ENCODE measurements at places on chromosomes 6 and 20.

DNA sequence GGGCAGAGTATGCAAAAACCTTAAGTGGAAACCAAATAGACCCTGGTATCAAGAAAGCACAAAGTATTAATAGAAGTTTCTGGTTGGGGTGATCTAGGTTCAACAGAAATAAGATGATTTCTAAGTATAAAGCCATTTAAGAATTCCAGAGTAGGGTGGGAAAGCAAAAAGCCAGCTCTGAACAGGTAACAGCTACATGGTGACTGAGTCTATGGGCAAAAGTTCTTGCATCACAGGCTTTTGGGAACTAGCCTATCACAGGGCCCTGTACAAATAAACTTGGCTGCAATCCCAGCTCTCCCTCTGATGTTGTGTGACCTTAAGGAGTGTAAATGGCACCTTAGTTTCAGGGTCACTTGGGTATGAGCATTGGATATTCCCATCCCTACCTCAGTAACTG, 5.5 kb downstream of the TCF19 start:
- no peak for DNase-seq

DNA sequence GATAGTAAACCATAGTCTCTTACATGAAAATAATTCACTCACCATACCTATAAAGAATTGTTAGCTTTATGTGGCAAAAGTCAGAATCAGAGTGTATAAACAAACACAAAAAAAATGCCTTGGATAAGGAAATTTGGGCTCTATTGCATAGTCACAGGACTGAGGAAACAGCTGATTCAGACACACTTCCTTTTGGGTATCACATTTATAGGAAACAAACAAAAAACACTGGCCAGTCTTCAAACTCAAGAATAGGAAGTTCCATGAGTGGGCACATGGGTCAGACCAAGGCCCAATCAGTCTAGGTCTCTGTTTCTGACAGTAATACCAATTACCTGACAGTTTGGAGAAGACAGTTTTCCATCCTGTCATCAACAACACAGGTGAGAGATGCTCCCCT, 8.0 kb downstream of the SLC18B1 start:
- no peak for DNase-seq

DNA sequence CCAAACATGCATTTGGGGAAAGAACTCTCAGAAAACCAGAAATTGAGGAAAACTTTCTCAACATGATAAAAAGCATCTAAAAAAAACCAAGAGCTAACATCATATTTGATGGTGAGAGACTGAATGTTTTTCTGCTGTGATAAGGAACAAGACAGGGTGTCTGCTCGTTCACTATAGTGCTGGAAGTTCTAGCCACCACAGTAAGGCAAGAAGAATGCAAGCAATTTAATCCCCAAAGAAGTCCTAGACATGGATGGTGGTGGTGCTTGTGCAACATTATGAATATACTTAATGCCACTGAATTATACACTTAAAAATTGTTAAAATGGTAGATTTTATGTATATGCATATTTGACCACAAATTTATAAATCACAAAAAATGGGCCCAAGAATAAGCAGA, 53.4 kb downstream of the LYRM2 start:
- no peak for DNase-seq

DNA sequence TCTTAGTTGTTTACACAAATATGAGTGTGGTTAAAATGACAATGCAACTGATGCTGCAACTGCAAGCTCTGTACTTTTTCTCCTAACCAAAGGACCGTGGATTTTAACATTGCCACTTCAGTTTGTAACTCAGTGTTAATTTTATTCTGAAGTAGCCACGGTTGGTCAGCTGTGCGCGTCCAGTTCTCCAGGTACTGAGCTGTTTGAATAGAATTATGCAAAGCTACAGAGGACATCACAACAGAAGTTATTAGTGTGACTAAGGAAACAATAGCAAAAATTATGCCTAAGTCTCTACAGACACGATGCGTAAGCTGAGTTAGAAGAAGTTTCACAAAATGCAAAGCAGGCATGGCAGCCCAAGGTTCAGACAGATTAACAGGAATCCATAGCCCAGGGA, 4.4 kb upstream of the ABHD12 start:
- DNase-seq = no peak

DNA sequence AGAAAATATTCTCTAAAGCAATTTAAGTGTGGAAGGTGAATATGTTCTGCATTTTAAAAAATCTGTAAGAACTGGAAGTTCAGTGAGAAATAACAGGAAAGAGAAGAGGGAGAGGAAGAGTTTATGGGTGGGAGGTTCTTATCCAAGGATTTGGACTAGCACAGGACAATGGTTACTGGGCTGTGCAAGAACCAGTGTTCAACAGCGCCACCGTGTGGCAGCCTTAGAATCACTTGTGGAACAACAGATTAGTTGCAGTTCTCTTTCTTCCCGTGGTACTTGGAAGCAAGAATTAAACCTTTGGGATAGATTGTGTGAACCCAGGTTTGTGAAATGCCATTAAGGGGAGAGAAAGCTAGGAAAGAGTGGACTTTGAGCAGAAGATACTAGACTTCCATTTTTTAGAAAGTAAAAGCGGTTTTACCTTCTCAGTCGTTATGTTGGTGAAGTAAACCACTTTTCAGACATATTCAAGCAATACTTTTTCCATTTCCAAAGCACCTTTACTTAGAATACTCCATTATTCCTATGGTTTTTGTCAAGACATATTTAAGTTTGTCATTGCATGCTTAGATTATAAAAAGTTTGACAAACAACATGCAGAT, 436.7 kb downstream of the RNF144B start:
- DNase-seq = no peak

DNA sequence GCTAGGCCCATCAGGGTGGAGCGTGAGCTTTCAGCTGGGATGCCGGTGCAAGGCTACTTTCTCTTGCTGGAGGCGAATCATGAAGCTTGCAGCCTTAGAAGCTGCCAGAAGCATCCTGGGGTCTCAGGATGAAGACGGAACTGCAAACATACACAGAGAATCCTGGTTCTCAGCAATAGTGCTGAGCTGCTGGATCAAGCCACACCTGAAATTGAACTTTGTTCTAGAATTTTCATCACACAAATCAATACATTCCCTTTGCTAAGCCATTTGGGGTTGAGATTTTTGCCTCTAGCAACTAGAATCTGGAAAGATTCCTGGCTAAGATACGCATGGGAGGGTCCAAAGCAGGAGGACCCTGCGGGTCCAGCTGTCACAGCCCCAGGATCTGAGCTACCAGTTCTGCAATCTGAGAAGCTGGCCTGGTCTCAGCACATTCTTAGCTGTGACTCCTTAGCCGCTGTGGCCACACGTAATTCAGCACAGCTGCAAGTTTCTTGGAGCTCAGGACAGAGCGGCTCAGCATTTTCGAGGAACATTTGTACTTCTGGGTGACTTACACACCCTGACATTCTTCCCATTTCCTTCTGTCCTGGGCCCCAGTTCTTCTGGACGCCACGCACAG, 6.6 kb upstream of the ARFGAP1 start:
- no peak for DNase-seq

GRCh38 chr6:26196846-26197635, 109.8 kb downstream of the HFE start:
- DNase-seq = peak; percentile 55

DNA sequence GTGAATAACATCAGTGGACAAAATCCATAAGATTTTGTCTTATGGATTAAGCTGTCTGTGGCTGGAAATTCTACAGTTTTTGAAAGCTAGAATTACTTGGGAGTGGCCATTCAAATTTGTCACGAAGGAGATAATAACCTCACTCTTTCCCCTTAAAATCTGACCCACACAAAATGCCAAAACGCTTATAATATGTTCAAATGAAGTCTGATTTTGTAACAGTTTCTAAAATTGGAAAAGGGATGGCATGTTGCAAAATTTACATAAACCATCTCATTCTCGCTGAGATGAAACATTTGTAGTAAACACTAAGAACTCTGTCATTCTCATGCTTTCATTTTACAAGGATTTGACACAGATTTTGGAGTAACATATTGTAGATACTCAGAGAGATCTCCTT, 112.7 kb downstream of the GJA1 start:
- DNase-seq = no peak

GRCh38 chr6:141105481-141105880, 1027.2 kb upstream of the GJE1 start:
- no peak for DNase-seq

DNA sequence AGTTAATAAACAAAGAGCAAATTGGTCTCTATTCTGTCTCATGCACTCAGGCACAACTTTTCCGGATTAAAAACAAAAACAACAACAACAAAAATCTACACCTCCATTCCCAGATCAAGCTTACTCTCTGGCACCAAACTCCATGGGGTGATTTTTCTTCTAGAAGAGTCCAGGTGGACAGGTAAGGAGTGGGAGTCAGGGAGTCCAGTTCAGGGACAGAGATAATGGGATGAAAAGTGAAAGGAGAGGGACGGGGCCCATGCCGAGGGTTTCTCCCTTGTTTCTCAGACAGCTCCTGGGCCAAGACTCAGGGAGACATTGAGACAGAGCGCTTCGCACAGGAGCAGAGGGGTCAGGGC, 437 bp upstream of the HLA-A start:
- no peak for DNase-seq

- no peak for DNase-seq
Measured at GRCh38 chr20:54305421-54305820, 97.5 kb downstream of the PFDN4 start.

DNA sequence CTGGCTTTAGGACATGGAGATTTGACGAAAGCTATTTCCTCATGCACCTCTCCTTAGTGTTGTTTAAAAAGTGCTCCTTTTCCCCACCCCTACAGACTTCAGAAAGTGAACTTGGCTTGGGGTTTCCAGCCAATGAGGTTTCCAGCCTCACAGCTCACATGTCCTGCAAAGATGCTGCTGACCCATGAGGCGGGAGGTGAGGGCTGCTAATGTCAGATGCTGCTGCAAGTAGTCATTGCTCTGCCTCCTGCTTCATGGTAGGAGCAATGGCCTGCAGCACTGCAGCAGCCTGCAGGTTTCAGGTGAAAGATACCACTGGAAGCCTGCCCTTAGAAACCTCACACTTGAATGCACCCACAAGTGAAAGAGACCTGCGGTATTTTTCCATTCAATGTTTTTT, 112.8 kb downstream of the LAMP5 start:
- no peak for DNase-seq

DNA sequence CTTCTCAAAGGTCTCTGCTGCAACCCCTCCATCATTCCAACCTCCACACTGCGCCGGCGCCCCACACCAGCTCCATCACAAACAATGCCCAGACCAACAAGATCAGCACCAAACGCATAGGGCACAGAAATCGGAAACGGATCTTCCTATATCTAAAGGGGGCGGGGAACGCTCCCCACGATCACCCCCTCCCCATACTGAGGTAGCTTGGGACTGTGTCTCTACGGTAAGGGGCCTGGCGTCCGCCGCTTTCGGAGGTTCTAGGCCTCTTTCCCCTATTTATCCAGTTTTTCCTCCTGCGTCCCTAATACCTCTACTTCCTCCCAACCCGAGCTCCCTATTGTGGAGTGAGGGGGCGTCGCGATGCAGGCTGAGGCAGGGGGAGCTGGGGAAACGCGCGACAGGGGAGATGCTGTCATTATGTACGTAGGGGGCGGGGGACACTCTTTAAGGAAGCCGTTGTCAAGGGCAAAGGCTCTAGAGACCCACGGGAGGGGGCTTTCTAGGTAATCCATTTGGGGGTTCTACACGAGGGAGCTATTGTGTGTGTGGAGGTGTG, 909 bp downstream of the DNAAF9 start:
- peak; percentile 70 for DNase-seq

DNA sequence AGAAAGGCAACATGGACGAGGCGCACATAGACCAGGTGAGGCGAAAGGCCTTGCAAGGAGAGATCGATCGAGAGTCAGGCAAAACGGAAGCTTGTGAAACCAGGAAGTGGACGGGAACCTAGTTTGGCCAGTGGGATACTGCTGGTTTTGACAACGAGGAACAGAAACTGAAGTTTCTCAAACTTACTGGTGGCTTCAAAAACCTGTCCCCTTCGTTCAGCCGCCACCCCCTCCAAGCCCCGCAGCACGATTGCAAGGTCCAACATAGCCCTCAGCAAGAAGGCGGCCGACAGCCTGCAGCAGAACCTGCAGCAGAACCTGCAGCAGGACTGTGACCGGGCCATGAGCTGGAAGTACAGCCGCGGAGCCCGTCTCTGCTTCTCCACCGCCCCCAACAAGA, 238.0 kb downstream of the KHDC1L start:
- DNase-seq = no peak

DNA sequence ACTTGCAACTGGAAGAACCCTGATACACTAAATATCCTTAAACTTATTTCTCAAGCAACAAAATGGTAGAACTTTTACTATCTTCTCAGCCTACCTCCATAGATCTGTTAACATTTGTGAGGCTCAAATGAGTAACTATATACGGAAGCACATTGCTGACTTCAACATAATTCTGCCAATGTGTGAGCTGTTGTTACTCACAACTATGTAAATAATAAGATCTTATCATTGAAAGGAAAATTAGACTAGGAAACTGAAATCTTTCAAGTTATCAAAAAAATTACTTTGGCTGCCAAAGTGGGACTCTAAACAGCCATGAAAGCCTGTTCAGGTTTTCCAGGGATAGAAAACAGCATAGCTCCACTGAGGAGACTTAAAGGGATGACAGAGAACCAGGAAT, 40.2 kb upstream of the TASP1 start:
- DNase-seq = no peak

- no peak for DNase-seq
Measured at GRCh38 chr20:3818155-3819151, 1.9 kb upstream of the AP5S1 start.

- DNase-seq = no peak
Measured at GRCh38 chr20:4067600-4068261, 52.4 kb upstream of the RNF24 start.

DNA sequence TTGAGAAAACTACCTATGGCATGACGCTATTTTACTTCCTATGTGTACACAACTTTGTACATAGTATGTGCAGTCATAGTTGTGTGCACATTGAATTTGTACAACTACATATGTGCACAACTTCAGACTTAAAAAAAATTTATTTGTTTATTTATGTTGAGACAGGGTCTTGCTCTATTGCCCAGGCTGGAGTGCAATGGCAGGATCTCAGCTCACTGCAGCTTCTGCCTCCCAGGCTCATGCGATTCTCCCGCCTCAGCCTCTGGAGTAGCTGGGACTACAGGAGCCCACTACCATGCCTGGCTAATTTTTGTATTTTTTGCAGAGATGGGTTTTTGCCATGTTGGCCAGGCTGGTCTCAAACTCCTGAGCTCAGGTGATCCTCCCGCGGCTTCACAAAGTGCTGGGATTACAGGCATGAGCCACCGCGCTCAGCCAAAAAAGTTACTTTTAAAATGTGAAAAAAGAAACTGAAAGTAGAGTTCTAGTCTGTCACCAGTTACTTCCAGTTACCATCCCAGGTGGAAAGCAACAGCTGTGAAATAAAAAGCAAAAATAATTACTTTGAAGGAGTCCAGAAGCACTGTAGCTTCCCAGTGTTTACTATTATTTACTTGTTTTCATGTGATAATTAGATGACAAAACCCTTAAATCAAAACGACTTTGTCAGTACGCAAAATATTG, 1.7 kb upstream of the ZKSCAN8 start:
- DNase-seq = no peak
